ENCODE measurements at places on chromosomes 12 and 14.

- no peak for DNase-seq
Measured at GRCh38 chr14:104262515-104263514, 124.4 kb downstream of the KIF26A start.

DNA sequence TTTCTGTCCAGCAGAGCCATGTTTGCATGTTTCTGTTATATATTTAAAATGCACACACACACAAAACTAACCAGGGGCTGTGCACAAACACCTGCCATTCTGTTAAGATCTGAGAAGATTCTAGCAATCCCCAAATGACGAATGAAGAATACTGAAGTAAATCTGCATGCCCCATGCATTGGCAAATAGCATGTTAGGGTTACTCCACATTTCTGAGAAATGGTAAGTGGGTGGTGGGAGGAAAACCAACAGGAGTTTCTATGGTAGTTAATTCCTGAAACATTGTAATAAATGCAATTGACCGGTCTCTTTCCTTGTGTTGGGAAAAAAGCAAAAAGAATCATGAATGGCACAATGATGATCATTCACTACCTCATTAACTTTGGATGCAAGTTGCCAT, 318.0 kb downstream of the BCAT1 start:
- no peak for DNase-seq

DNA sequence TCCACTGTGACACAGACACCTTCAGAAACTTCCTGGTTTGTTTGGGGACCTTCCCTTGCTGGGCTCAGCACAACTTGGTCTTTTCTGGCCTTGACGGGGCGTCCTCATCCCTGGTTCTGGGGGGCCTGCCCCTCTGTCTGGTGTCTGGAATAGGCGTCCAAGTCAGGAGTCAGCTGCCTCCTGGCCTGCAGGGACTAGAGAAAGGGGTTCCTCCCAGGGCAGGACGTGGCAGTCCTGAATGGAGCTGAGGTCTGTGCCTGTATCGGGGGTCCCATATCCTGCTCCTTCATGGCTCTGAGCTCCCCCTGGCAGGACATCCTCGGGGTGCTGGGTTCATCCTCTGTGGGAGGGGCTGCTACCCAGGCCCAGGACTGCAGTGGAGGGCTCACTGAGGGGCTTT, 384.0 kb downstream of the TMEM121 start:
- DNase-seq, result no peak

DNA sequence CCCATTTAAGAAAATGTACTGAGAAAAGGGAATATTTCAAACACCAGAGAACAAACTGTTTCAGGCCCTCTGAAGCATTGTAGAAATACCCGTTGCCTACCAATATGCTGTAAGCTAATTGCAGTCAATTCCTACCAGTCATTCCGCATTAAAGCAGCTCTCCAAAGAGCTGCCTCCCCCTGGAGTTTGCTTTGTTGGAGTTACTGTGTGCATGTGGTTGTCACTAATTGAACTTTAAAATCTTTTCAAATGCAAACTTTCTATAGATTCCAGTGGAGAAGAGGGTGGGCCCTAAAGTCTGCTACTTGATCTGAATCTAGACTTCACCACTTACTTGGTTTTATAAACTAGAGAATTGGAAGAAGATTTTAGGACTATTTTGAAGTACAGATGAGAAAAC, 112.7 kb downstream of the PLXNC1 start:
- DNase-seq, result no peak
